NCI-H187 (cell line): ENCODE measurements at places on chromosomes 5 and 9.

DNA sequence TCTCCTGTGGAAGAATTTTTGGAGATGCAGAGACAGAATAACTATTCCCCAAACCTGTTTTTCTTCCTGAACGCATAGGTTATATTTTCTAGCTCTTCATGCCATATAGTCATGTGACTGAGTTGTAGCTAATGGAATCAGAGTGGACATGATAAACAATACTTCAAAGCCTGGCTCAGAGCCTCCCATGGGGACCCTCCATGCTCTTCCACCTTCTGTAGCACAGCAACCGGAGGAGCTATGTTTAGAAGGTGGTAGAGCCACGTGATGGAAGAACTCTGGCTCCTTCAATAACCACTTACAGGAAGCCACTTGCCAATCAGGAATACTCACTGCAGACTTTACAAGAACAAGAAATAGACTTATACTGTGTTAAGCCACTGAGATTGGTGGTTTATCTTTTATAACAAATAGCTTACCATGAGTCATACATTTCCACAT is 39.2 kb downstream of the NADK2 start:
- peak; percentile 84 for DNase-seq

GRCh38 chr9:114170771-114171461 is 15.6 kb downstream of the COL27A1 start:
- no peak for DNase-seq

- no peak for DNase-seq
These were observed 107.3 kb upstream of the SARDH start for GRCh38 chr9:133845440-133845839.

GRCh38 chr5:35919191-35919590 is 19.2 kb downstream of the CAPSL start:
- no peak for DNase-seq

GRCh38 chr5:139745800-139746690 is 49.6 kb upstream of the PSD2 start:
- no peak for DNase-seq

- DNase-seq: no peak
These were observed 164.1 kb downstream of the PRR16 start for GRCh38 chr5:120628156-120628555.

GRCh38 chr5:6837519-6838110 is 124.4 kb downstream of the TENT4A start:
- no peak for DNase-seq

GRCh38 chr9:84271921-84272556 is 68.5 kb downstream of the SLC28A3 start:
- no peak for DNase-seq

DNA sequence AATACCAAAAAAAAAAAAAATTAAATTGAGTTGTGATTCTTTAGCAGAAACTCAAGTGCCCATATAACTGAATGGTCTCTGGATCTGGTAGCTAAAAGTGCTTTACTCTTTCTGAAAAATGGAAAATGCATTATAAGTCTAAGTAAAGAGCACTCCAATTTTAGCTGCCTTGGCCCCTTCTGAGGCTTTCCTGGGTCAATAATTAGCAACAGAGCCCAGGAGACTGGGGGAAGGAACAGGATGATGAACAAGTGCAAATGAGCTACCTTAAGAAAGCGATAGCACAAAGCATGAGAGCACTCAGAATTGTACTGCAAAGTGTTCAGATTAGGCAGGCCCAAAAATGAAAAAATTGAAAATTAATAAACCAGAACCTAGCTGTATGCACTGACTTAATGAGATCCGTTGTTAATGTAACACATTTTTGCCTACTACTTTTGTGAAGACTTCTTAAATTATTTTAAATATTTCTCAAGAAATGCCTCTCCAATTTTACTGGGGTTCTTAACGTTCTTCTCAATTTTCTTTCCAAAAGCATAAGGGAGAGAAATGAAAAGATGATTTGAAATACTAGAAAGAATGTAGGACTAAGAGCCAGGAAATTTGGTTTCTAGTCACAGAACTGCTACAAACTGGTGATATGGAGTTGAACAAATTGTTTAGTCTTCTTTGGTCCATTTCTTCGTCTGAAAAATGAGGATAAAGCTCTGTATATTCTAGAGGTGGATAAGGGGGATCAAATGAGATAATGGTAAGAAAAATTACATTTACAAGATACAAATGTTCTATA is 566.1 kb downstream of the PDE4D start:
- DNase-seq: no peak

DNA sequence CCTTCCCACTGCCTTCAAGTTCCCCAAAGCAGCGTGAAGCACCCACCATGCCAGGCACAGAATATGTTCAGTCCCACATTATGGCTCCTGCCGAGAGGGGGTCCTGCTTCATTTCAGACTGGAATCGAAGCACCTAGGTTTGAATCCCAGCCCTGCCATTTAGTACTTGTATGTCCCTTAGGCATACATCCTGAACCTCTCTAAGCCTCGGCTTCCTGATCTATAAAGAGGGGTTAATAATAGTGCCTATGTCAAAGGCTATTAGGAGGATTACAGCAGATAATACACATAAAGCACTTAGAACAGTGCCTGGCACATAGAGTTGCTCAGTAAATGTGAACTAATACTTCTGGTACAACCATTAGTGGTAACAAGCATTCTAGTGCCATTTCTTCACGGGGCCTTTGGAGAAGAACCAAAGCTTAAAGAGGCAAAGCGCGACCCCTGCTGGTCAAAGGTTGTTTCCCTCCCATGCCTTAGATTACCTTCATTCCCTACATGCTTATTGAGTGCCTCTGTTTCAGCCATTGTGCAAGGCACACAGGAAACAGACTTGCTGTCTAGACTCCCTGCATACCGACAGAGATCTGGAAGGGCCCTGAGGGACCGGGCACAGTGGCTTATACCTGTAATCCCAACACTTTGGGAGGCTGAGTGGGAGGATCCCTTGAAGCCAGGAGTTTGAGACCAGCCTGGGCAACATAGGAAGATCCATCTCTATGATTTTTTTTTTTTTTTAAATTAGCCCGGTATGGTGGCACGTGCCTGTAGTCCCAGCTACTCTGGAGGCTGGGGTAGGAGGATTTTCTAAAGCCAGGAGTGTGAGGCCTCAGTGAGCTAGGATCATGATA is 98.3 kb downstream of the PPARGC1B start:
- DNase-seq: peak; percentile 82

DNA sequence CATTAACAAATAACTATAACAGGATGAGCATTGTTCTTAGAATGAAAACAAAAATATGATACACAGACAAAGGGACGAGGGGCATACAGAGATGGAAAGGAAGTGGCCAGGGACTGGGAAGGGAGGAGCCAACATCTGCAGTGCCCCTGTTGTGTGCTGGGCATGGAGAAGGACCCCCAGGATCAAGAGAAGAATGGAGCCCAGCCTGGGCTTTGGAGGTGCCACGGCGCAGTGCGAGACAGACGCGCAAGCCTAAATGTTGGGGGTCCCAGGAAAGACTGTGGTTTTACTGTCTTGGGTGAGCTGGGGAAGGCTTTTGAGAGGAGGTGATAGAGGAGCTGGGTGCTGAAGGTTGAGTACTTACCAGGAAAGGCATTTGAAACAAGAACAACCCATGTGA is 28.4 kb upstream of the DUSP1 start:
- no peak for DNase-seq

GRCh38 chr5:109250533-109251329 is 159.0 kb downstream of the PJA2 start:
- no peak for DNase-seq

DNA sequence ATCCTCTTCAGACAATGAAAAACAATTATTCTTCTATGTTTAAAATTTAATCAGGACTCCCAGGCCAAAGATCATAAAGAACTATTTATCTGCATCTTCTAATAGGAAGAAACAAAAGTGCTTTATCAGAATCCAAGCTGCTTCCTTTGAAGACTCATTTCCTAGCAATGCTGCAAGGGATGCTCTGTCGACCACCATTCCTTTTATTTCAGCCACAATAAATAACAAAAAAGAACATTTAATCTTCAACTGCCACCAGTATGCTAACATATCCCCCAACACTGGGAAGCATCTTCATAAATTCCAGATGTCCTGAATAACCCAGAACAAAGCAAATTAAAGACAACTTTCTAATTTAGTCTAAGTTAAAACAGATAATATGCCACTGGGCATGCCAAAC is 68.7 kb downstream of the PKD2L2 start:
- DNase-seq: no peak

DNA sequence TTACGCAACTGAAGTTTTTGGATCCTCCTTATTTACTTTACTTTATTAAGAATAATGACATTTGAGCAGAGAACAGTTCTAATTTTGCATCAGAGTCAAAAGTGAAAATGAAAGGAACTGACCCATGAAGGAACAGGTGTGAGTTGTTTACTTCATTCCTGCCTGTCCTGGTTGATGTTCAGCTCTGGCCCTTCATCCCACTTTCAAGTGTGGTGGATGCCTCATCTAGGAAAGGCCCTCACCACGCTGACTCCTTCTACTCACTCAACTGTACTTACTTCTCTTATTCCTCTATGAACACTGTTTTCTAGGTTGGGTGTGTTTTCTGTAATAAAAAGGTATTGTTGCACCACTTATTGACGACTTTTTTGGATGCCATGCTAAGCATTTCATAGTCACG is 61.8 kb upstream of the PLEKHG4B start:
- no peak for DNase-seq

DNA sequence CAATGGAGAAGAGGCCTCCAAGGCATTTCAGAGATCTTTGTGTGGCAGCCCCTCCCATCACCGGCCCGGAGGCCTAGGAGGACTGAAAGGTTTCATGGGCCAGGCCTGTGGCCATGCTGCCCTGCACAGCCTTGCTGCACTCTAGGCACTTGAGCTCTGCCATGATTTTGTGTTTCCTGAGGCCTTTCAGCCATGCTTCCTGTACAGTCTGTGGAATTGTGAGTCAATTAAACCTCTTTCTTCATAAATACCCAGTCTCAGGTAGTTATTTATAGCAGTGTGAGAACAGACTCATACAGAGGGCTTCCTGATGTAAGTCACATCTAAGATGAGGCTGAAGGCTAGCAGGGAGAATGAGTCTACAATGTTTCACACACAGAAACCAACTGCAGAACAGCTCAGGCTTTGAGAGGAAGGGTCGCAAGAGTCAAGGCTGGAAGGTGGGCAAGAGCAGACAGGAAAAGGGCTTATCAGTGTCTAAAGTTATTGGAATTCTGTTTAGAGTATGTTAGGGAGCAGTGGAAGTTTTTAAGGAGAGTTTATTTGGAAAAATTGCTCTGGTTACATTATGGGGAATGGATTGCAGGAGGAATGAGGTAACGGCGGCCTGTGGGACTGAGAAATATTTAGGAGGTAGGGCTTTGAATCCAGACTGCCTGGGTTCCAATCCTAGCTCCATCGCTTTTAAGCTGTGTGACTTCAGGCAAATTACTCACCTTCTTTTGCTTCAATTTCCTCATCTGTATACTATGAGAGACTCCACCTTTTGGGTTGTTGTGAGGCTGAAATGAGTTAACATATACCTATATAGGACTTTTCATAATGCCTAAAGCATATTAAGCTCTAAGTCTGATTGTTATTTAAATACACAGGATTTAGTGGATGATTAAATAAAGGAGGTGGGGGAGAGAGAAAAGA is 291.2 kb downstream of the CWC27 start:
- no peak for DNase-seq

GRCh38 chr5:72077390-72077789 is 29.9 kb upstream of the MAP1B start:
- DNase-seq: no peak

GRCh38 chr5:89338935-89339334 is 456.0 kb upstream of the MEF2C start:
- DNase-seq: no peak

- no peak for DNase-seq
These were observed 9.2 kb downstream of the SEMA5A start for GRCh38 chr5:9536717-9537116.

DNA sequence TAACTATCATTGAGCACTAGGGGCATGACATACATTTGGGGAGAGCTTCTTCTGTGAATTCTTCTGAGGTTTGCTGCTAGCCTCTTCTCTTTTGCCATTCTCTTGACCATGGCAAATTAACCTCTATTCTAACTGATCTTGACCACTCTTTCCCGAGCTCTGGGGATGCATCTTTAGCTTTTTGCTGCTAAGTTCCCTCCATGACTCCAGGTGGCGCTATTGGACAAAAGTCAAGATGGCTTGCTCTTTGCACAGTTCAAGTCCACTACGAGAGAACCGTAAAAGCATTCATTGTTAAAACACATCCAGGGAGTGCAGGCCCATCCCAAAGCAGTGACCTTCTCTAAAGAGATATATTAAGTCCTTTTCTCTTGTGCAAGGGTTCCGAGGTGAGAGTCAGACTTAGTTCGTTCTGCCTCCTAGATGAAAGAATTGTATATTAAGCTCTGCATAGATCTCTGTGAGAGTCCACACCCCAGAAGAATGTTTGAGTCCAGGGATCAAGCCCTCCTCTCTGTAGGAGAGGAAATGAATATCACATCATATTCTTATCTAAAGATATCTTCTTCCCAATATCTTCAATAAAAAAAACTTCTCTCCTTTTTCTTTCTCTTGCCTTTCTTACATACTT is 1152.9 kb upstream of the CDH6 start:
- no peak for DNase-seq

DNA sequence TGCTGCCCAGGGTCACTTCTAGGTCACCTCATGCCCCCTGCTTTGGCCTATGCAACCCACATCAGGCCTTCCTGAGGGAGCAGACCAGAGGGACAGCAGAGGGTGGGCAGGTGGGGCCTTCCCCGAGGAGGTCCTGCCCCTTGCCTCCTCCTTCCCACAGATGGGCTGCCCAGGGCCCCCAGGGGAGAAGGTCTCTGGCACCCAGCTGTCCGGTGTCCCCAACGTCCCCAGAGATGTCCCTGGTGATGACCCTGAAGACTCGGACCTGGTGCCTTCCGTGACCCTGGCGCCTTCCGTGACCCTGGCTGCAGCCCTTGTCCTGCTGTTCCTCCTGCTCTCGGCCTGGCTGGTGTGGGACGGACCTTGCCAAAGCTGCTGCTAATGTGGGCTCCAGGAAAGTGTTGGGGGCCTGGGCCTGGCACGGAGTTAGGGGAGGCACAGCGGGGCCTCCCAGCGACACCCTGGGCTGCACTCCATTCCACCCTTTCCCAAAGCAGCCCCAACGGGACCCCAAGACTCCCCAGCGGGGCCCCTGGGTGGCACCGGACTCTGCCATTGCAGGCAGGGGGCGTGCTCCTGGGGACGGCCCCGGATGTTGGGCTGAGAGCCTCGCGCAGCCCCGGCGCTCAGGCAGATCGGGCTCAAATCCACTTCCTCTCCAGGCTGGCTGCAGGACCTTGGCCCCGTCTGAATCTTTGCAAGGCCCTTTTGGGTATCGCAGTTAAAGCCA is 6.8 kb upstream of the SLC2A6 start:
- DNase-seq: no peak

DNA sequence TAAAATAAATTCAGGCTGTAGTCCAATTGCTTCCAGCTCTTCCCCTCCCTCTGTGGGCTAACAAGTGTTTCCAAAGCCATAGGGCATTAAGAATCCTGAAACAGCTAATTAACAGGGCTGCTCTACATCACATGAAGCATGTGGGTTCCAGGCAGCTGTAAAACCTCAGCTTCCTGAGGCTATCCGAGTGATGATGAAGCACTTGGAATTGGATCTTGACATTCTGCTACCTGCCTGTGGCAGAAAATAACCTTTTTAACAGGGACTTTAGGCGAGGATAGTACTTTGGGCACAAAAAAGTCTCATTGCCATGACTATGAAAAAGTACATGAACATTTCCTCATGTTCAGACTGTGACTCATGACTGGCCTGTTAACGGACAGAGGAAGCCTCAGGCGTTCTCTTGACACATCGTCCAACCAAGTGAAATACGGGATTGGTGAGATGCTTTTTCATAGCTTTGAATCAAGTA is 107.2 kb downstream of the PDE4D start:
- DNase-seq: no peak
